Type B pancreatic cell (in vitro differentiated cells): ENCODE measurements at places on chromosomes 11 and 22. TPM values are rescaled to one million over a fixed set of nuclear protein-coding genes. Genes with fewer than 3 reads are reported as not detected.
A peak's percentile ranks its signal among the peaks of the same experiment; 100 is the strongest.

GRCh38 chr11:6717426-6717825 lies 34.3 kb upstream of the MRPL17 start:
- DNase-seq = no peak

DNA sequence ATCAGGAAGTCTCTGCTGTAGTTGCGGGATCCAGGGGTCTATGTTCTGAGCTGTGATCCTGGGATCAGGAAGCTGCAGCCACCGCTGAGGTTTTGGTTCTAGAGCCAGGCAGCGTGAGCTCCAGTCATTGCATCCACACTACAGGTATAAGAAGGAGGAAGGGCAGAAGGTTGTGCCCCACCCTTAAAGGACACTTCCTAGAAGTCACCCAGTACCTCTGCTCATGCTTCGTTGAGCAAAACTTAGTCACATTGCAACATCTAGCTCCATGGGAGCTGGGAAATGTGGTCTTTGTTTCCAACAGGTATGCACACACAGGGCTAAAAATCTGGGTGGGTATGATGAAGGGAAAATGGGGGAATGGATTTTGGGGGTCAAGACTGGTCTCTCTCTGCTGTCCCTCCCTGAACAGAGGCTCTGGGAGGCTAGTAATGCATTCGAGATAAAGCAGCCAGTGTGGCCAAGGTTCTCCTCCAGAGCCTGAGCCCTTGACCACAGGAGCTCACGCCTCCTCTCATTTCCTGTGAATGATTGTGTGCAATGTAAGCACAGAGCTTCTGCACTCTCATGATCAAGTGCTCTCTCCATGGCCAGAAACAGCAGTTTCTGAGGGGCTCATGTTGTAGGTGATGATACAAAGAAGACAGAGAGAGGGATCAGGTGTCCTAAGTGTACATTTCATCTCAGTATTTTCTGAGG lies 86.8 kb upstream of the OR4B1 start:
- DNase-seq = no peak

DEFB131B gene
- total RNA-seq = not detected in 2 replicates

GRCh38 chr11:78451371-78452150 lies 33.9 kb upstream of the GAB2 start:
- no peak for DNase-seq

SYT8 gene
- total RNA-seq = 4.5 and 7.9 TPM in 2 replicates

OR52J3 gene
- not detected in 2 replicates for total RNA-seq

DNA sequence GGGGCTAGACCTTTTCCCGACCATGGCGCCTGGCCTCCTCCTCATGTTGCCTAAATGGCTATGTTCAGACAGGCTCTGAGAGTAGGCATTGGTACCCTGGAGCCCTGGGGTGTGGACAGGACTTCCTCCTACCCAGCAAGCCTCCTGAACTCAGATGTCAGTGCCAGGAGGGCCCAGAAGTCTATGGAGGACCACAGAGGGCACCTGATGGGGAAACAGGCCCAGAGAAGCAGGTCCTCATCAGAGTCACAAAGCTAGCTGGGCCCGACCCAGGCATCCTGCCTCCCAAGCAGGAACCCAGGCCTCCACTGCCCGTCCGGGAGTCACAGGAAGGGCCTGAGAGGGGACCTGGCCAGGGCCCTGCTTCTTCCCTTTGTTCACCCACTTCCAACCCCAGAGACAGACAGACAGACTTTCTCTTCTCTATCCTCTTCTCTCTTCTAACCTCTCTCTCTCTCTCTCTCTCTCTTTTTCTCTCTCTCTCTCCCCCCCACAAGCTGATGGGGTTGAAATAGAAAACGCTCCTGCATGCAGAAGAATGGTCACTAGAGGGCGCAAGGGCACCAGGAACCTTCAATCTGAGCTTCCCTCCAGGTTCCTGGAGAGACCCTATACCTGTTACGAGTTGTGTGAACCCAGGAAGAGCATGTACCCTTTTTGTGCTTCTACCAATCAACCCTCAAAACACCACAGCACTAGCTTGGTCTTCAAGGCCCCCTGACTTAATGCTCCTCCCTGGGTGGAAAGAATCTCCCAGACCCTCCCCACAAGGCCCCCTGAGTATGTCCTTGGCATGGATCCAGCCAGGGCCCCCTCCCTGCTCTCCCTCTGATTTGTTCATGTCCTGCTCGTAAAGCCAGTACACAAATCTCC lies 27.1 kb downstream of the ARAP1 start:
- DNase-seq = peak; percentile 82

DNA sequence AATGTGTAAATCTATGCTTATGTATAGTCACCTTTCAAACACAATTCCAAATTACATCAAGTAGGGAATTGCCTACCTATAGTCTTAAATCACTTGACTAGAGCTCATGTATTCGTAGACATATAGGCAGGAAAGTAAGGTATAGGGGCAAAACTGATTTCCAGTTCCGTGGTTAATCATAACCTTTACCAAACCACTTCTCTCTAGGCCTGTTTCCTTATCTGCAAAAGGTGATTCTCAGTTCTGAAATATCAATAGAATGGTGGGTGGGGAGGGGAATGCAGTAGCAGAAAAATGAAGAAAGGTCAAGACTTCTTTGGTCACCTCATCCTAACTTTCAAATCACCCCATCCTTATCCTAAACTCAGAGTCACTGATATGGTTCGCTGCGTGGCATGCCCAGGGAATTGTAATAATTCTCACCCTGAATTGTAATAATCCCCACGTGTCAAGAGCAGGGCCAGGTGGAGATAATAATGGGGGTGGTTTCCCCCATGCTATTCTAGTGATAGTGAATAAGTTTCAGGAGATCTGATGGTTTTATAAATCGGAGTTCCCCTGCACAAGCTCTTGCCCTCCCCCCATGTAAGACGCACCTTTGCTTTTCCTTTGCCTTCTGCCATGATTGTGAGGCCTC lies 1.9 kb upstream of the ANO5 start:
- no peak for DNase-seq

- DNase-seq = no peak
These were observed 25.8 kb upstream of the KCNQ1OT1 start for GRCh38 chr11:2725368-2726300.

- DNase-seq = no peak
These were observed 8.1 kb downstream of the MS4A4A start for GRCh38 chr11:60288531-60288930.

PATE4 gene
- not detected in 2 replicates for total RNA-seq

DNA sequence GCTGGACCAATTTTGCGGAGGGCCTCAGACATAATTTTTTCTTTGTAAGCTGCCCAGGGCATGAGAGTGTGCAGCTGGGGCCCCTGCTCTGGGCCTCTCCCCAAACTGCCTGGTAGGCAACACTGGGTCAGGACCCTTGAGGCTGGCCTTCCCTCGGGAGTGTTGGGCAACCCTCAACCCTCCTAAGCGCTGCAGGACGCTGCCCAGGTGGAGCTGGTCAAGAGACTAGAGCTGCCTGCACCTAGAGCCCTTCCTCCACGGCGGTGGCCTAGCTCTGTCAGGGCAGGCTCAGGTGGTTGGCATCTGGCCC lies 505 bp upstream of the TMEM132A start:
- no peak for DNase-seq

SCGB1A1 gene
- not detected in 2 replicates for total RNA-seq

DNA sequence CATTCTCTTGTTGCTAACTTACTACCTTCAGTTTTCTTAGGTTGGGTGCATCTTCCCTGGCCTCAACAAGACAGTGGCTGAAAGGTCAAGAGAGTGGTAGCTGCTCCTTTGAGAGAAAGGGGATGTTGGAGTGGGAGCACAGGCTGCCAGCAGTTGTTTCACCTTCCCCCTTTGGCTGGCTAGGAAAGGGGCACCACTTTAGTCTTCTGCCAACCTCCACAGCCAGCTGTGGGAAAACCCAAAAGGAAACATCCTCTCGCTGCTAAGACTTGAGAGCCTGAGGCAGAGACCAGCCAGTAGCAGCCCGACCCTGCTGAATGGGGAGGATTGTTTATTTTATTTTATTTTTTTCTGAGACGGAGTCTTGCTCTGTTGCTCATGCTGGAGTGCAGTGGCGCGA lies 34.4 kb downstream of the MARK2 start:
- DNase-seq = no peak

GRCh38 chr11:95444309-95445241 lies 213.6 kb upstream of the SESN3 start:
- DNase-seq = no peak

- DNase-seq = no peak
These were observed 123.8 kb upstream of the FGF3 start for GRCh38 chr11:69943066-69943465.

TMEM191B gene
- total RNA-seq = 5.2 and 13.7 TPM in 2 replicates

DNA sequence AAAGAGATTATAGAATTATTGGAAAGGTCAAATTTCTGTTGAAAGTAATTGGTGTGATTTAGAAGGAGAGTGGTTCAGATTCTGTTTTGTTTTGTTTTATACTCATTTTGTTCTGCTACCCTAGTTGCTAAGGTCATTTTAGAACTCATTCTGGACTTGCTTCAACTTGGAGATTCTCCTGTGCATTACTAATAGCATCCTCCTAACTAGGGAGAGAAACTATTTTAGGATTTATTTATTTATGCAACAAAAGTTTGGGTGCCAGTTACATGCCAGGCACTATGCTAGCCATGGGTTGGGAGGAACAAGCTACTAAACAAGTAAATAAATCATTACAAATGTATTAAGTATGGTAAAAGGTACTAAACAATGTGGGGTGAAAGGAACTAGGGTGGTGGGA lies 84.0 kb downstream of the YAP1 start:
- no peak for DNase-seq

DNA sequence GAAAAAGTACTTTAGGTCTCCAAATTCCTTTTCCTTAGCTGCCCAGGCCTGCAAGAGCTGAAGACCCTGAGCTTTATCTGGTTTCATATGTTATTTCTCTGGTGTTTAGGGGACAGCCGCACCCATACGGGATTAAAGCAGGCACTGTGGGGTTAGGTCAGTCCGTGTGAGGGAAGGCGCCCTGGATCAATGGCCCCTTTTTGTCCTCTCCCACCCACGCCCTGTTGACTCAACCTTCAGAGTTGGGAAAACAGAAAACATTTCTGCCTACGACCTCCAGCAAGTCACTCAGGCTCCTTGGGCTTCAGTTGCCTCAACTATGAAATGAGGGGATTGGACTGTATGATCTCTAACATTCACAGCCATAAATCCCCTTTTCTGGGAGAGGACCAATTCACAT lies 55.2 kb upstream of the BARX2 start:
- DNase-seq = peak; percentile 36

DNA sequence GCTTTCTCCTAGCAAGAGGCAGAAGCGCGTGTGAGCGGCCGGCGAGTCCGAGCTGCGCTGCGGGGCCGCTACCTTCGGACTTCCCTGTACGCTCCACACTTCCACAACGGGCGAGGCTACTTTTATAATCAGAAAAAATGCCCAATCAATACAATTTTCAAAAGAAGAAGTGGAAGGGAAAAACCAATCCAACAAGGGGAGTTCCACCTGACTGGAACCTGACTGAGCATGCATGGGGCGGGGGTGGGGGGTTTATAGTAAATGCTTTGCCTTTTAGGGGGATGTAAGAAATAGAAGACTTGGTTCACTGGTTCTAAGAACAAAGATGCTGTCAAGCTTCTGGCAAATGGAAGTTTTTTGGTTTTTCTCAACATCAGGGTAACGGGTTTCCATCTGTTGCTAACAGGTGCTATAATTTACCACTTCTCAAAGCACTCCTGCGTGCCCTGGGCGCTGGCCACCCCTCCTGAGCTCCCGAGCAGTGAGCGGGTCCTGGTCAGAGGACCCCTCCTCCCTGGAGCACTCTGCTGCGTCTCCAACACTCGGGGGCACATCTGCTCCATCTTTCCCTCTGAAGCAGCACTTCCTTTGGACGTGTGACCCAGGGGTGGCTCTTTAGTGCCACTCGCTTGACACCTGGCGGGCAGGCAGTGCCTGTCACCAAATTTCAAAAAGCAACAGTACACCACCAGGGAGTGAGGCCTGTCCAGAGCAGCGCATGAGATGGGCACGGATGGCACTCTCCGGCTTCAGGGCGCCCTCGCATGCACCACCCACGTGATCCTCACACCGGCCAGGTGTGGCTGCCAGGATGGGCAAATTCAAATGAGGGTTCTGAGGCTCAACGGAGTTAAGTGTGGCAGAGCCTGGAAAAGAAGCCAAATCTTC lies 21.6 kb upstream of the BID start:
- DNase-seq = no peak

- DNase-seq = no peak
These were observed 27.6 kb upstream of the TTC12 start for GRCh38 chr11:113286509-113287497.

GRCh38 chr11:133801356-133801755 lies 44.0 kb downstream of the SPATA19 start:
- DNase-seq = no peak

CARD16 gene
- total RNA-seq = 6.2 and 12.7 TPM in 2 replicates

DNA sequence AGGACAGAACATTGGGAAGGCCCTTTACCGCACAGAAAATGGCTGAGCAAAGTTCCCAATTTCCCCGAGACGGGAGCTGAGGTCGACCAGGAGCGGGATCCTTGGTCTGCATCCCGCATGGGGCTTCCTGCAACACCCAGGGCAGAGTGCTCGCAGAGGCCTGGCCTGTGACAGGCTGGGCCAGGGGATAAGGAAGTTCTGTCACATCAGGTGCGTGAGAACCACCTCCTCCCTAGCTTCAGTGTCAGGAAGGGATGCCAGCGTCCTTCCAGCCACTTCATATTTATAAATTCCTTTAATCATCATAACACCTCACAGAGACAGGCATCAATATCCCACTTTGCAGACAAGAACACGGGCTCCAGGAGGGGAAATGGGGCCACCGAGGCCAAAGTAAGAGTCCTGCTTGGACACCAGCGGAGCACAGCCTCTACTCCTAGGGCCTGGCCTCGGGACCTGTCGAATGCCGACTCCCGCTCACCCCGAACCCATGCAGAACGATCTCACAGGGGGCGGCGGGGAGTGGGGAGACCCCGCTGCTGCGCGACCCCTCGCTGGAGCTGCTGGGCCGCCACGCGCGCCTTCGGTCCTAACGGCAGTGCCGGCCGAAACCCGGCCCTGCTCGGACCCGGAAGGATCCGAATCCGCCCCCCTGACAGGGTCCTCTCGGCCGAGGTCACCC lies 532 bp downstream of the BET1L start:
- DNase-seq = peak; percentile 68

- no peak for DNase-seq
These were observed 182.5 kb downstream of the CADM1 start for GRCh38 chr11:115321605-115322289.

FADS2 gene
- total RNA-seq = 127 and 205 TPM in 2 replicates

CAT gene
- total RNA-seq = 49.9 and 61.2 TPM in 2 replicates

DNA sequence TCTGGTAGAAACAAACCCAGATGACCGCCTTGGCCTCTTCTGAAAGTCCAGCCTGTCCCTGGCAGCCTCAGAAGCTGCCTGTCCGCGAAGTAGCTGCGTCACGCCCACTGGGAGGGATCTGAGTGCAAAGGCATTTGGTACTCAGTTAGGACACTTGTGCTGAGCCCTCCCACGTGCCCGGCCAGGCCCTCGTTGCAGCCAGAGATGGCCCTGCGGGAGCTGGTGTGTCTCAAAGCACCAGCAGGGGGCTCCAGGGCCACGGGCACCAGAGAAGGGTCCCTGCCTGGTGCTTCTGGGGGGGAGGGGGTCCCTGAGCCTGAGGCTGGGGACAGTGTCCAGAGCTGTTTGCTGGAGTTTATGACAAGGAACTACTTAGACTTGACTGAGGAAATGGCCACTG lies 5.8 kb downstream of the SELENOO start:
- DNase-seq = no peak
